Muscle of back (tissue), 13 donors: ENCODE measurements at places on chromosomes 3 and 15.

- DNase-seq, result no peak
Measured at GRCh38 chr15:39788800-39789565, 6.3 kb upstream of the FSIP1 start.

GRCh38 chr15:60179786-60180391 lies 175.8 kb downstream of the FOXB1 start:
- no peak for DNase-seq

DNA sequence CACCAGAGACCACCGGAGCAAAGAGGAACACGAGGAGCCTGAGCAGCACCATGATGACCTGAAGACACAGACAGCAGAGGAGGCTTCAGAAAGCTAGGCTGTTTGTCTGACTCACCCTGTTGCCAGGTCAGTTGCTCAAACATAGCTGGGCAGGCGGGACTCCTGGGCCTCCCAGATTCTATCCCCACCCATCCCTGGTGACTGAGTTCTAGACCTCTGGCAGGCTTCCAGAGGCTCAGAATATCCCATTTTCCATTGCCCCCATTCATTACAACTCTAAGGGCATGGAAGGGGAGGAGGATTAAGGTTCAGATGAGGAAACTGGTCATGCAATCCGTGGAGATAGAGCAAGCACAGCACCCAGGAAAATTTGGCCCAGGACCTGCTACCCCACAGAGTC lies at the start of gene CDHR4:
Gene CDHR4, minus strand, starts transcription at position 113 of the 400 bp plus-strand sequence. Its CDS starts 61 bp downstream, at position 52.
- DNase-seq, result no peak

DNA sequence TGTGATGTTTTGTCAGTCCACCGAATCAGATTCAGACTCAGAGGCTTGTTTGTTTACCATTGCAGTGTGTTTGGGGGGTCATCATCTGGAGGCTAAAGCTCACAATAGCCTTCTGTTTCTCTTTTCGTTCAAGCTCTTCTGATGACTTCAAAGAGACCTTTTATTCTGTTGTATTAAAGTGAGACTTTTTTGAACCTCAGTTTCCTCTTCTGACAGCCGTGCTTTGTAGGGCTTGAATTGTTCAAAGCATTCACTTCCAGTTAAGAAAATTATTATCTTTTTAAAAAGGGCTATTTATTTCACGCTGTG lies 1.3 kb downstream of the PXK start:
- DNase-seq, result no peak

DNA sequence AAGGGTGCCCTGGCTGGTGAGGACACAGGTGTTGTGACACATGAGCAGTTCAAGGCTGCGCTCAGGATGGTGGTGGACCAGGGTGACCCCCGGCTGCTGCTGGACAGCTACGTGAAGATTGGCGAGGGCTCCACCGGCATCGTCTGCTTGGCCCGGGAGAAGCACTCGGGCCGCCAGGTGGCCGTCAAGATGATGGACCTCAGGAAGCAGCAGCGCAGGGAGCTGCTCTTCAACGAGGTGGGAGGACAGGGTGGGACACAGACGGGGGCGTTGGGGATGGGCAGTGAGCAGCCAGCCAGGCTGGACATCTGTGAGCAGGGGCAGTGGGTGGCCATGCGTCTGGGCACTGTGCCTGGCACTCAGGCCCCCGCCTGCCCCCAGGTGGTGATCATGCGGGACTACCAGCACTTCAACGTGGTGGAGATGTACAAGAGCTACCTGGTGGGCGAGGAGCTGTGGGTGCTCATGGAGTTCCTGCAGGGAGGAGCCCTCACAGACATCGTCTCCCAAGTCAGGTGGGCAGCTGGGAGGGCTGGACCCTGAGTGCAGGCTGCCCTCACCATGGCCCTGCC lies 10.3 kb downstream of the ANKRD63 start:
- DNase-seq, result no peak

DNA sequence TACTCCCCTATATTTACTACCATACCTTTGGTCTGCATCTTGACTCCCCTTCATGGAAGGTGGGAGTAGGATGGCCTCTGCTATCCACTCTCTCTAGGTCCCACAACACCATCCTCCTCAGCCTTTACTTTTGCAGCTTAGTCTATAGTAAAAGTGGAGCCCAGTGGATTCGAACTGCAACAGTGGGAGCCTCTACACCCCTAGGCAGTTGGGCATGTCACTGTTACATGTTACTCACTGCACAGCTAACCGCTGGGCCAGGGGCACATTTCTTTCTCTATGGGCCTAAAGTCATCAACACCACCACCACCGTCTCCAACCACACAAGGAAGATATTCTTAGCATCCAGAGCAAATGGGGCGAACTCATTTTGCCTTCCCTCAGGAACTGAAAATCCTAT lies 62.9 kb downstream of the KLF13 start:
- no peak for DNase-seq

- DNase-seq, result no peak
Measured at GRCh38 chr3:127207727-127208482, 15.0 kb downstream of the PRR23E start.

- DNase-seq, result no peak
Measured at GRCh38 chr15:97425596-97425995, 534.9 kb upstream of the ARRDC4 start.

DNA sequence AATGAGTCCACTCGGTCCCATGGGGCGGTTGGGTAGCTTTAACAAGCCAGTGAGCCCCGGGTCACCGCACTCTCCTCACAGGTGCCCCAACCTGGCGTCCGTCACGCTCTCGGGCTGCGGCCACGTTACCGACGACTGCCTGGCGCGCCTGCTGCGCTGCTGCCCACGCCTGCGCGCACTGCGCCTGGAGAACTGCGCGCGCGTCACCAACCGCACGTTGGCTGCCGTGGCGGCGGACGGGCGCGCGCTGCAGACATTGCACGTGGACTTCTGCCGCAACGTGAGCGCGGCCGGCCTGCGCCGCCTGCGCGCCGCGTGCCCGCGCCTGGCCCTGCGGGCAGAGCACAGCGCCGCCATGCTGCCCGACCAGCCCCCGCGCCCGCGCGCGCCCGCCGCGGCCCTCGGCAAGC lies 3.4 kb downstream of the FBXL22 start:
- peak; percentile 93 for DNase-seq

DNA sequence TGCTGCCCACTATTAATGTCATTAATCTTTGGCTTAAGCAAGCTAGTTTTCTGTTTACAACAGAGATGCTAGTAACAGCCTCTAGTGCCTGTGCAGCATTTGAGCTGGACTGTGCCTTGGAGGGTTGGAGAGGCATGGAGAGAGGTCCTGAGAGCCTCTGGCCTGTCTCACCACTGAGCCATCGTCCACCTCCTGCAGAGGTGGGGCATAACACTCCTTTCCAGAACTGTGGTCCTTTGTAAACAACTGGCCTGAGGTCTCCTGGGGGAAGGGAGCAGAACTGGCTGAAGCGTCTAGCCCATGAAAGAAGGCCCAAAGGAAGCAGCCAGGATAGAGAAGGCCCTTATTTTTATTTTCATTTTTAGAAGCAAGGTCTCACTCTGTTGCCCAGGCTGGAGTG lies 10.0 kb upstream of the CAMKV start:
- no peak for DNase-seq

- DNase-seq, result no peak
Measured at GRCh38 chr3:44001072-44001471, 240.6 kb upstream of the TOPAZ1 start.

GRCh38 chr3:27511724-27512422 lies 27.7 kb upstream of the SLC4A7 start:
- no peak for DNase-seq

GRCh38 chr3:188747489-188747888 lies 424.3 kb upstream of the TPRG1 start:
- DNase-seq, result peak; percentile 55

DNA sequence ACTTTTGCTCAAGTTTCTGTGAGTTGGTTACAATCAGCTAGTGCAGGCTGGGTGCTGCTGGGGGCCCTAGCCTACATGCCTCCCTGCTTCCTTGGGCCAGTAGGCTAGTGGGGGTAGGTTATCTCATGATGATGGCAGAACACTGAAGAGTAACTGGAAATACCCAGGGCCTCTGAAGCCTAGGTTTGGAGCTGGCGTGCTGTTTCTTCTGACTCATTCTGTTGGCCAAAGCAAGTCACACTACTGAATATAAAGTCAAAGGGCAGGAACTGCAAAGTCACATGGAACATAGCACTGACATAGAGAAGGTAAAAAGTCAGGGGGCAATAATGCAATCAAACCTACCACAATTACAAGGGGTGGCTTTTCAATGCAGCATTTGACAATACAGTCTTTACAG lies 34.5 kb downstream of the RASGRP1 start:
- DNase-seq, result no peak

DNA sequence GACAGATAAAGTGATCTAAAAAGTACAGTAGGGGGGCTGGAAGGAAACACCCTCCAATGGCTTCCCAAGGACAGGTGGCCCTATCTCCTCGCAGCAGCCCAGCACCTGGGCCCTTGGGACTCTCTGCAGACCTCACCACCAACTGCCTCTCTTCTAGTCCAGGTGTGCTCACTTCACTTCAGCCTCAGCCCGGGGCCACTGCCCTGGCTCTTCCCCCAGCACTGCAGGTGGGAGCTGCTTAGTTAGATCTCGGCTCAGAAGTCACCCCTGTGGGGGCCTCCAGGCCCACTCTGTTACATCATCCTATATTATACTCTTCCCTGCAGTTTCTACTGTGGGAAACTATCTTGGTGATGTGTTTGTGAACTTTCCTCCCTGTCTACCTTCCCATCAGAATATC lies 2.0 kb downstream of the KLF15 start:
- DNase-seq, result no peak

DNA sequence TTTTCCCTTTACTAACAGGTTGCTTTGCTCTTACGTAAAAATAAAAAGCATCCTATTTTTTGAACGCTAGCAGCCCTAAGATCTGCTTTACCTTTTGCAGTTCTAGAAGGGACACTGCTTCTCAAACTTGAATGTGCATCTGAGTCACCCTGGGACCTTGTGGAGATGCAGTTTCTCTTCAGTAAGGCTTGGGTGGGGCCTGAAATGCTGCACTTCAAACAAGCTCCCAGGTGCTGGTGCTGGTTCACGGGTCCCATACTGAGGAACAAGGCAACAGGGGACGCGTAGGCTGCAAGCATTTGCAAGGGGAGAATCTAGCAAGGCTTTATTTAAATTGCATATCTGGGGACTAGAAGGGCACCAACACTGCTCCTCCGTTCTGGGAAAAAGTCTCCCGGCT lies 30.0 kb downstream of the MB21D2 start:
- no peak for DNase-seq

- DNase-seq, result no peak
Measured at GRCh38 chr3:57120040-57120439, 45.1 kb downstream of the IL17RD start.

GRCh38 chr3:130907966-130908365 lies 14.1 kb downstream of the ATP2C1 start:
- no peak for DNase-seq

DNA sequence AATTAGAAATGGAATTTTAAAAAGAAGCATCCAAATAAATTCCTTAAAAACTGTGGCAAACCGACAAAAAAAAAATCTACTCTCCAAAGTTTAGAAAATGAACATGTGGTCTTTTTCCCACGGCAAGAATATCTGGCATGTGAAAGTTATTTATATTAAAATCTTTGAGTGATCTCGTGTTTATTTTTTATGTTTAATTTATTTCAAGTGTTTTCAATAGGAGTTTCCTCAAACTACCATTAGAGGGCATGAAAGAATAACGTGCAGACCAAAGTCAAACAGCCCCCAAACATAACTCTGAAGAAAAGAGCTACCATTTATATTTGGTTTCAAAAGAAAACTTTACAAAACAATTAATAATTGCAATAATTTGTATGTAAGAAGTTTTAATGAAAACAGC lies 286.4 kb downstream of the ZIC4 start:
- DNase-seq, result peak; percentile 33

DNA sequence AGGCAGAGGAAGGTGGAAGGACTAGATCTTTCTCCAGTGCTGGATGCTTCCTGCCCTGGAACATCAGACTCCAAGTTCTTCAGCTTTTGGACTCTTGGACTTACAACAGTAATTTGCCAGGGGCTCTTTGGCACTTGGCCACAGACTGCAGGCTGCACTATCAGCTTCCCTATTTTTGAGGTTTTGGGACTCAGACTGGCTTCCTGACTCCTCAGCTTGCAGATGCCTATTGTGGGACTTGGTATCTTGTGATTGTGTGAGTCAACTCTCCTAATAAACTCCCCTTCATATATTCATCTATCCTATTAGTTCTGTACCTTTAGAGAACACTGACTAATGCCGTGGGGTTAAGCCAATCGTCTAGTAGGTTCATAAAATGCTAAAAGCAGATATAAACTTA lies 8.8 kb upstream of the B3GNT5 start:
- DNase-seq, result no peak

DNA sequence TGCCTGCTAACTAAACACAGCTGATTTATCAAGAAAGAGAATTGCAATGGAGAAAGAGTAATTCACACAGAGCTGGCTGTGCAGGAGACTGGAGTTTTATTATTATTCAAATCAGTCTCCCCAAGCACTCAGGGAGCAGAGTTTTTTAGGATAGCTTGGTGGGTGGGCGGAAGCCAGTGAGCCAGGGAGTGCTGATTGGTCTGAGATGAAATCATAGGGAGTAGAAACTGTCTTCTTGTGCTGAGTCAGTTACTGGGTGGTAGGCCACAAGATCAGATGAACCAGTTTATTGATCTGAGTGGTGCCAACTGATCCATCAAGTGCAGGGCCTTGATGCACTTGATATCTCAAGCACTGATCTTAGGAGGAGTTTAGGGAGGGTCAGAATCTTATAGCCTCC lies 891.9 kb upstream of the CADM2 start:
- DNase-seq, result no peak

DNA sequence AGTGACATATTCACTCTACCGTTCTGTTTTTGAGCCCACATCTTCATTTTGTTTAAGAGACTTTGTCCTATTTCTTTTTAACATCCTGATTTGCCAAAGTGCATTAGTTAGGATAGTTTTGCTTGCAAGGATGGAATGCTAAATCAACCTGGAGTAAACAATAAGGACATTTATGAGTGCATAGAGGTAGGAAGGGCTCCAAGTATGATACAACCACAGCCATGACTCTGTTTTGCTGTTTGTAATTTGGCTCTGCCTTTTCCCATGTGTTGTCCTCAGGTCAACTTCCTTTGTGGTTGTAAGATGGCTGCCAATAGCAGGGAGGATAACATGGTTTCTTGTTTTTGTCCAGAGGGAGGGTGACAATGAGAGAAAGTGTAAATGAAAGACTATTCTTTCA lies 66.4 kb upstream of the GOLIM4 start:
- no peak for DNase-seq

DNA sequence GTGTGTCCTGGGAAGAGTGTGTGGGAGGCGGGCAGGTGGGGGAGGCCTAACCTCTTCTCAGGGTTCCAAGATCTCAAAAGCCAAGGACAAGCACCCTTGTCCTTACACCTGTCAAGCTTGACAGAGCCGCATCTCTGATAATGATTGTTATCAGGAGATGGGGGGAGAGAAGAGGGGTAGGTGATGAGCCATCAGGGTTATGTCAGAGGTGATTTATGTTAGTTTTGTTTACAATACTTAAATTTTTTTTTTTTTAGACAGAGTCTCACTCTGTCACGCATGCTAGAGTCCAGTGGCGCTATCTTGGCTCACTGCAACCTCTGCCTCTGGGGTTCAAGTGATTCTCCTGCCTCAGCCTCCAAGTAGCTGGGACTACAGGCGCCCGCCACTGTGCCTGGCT lies 7.4 kb upstream of the NCBP2 start:
- no peak for DNase-seq

GRCh38 chr3:73255609-73256029 lies 194.2 kb downstream of the EBLN2 start:
- DNase-seq, result peak; percentile 14
